ENCODE measurements at places on chromosomes 12 and 14.

GRCh38 chr12:79527473-79527872 is 163.3 kb downstream of the PAWR start:
- no peak for DNase-seq

DNA sequence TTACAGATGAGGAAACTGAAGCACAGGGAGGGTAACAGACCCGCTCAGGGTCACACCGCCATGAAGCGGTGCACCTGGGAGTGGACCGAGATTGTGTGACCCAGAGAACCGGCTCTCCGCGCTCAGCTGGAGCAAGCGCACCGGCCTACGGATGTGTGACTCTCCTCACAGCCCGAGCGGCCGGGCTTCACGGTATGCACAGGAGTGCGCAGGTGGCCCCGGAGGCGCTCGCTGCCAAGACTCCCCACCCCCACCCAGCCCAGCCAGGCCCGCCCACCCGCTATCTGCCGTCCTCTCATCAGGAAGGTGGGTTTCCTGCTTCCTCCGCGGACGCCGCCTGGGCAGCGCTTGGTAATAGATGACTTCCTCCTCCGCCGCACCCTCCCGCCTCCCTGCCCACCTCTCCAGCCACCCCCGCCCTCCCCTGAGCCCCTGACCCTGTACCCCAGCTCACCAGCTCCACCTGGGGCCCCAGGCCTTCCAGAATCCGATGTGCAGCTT is 110.7 kb downstream of the NCOR2 start:
- DNase-seq = no peak

- DNase-seq = no peak
Observed at GRCh38 chr12:13425766-13426165, 229.2 kb downstream of the EMP1 start.

GRCh38 chr12:131939007-131939406 is 9.9 kb downstream of the PUS1 start:
- no peak for DNase-seq

GRCh38 chr12:87511371-87511770 is 517.8 kb downstream of the C12orf50 start:
- DNase-seq = no peak

GRCh38 chr14:58794993-58795762 is 157.4 kb downstream of the DACT1 start:
- DNase-seq = no peak

DNA sequence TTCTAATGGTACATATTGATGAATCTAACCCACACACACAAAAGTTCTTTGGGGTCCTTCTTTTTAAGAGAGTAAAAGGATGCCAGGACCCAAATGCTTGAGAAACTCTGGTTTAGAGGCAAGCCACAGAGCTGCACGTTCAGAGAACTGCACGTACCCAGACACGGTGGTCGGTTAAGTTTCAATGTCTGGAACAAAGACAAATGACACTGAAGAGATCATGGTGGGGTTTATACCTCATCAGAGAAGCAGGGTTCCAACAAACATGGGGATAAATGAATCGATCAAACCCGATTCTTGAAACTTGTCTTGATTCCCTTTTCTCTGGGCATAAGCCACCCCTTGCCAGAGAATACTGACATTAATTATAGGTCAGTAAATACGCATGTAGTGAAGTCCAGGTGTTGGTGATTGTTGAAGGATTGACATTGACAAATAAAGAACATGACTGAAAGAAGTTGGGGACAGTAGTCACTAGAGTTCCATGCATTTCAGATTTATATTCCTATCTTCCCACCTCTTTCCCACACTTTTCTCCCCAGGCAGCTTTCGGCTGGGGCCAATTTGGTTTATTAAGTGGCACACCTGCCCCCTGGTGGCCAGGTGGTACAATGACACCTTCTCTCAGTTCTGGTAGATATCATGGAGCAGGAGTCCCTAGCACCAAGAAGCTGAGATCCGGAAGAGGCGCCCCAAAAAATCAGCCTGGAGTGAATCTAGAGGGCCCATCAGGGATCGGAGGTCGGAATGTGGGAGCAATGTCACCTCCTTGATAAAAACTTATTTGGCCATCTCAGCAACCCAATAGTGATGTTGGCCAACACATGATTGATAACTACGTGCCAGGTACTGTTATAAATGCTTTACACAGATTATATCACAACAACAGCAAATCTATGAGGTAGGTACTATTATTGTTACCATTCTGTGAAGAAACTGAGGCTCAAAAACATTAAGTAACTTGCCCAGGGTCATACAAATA is 17.8 kb upstream of the HDAC7 start:
- peak; percentile 71 for DNase-seq

GRCh38 chr12:6778574-6779550 is 6.5 kb downstream of the LAG3 start:
- peak; percentile 81 for DNase-seq

DNA sequence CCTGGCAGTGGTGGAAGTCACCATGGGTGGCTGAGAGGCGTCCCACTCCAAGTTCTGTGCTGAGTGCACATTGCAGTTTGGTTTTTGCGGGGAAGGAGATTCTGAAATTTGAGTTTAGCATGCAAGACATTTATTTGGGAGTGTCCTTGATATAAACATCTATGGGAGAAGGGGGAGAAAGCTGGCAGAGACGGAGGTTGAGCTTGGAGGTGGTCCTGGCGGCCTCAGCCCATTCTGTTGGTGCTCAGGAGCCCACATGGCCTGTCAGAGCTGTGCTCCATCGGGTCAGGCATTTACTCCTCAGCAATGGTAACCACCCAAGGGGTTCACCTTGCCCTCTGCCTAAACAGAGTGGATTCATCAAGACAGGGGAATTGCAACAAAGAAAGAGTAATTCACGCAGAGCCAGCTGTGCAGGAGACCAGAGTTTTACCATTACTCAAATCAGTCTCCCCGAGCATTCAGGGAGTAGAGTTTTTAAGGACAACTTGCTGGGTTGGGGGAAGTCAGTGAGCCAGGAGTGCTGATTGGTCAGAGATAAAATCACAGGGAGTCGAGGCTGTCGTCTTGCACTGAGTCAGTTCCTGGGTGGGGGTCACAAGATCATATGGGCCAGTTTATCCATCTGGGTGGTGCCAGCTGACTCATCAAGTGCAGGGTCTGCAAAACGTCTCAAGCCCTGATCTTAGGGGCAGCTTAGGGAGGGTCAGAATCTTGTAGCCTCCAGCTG is 323.3 kb upstream of the TMEM132C start:
- DNase-seq = no peak

DNA sequence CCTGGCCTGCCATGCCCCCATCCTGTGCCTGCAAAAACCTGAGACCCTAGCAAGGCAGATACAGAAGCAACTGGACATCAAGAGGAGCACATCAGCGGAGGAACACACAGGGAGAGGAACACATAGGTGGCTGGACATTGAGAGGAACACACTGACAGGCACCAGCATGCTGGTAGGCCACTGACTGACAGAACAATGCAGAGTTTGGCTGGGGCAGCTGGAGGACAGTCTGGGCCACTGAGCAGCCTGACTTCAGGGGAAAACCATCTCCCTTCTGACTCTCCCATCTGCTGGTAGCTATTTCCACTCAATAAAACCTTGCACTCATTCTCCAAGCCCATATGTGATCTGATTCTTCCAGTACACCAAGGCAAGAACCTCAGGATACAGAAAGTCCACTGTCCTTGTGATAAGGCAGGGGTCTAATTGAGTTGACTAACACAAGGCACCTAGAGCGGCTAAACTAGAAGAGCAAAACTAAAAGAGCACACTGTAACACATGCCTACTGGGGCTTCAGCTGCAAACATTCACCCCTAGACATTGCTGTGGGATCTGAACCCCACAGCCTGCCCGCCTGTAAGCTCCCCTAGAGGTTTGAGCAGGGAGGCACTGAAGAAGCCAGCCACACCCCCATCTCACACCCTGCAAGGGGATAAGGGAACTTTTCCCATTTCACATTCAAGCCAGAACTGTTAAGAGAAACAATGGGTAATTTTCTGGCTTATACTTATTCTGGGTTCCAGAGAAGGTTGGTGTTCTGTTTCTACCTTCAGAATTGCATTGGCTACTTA is 22.1 kb downstream of the CLECL1 start:
- no peak for DNase-seq

- DNase-seq = no peak
Observed at GRCh38 chr14:63800083-63800482, 52.7 kb upstream of the SYNE2 start.

GRCh38 chr12:65306366-65307168 is 28.1 kb downstream of the MSRB3 start:
- no peak for DNase-seq

DNA sequence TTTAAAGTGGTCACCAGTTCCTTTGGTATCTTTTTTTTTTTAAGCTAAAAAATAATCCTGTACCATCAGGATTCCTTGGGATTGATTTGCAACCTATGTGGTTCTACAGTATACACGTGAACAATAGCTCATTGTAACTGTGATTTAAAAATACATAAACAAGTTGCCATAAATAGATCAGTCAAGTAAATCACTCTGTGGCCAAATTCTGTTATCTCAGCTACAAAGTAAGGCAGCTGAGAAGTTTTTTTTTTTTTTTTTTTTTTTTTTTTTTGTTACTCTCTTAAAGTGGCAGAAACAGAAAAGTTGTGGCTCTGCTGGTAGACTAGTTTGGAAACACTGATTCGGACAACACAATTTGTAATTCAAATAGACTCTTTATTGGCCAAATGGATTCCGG is 104.5 kb downstream of the PRICKLE1 start:
- no peak for DNase-seq

DNA sequence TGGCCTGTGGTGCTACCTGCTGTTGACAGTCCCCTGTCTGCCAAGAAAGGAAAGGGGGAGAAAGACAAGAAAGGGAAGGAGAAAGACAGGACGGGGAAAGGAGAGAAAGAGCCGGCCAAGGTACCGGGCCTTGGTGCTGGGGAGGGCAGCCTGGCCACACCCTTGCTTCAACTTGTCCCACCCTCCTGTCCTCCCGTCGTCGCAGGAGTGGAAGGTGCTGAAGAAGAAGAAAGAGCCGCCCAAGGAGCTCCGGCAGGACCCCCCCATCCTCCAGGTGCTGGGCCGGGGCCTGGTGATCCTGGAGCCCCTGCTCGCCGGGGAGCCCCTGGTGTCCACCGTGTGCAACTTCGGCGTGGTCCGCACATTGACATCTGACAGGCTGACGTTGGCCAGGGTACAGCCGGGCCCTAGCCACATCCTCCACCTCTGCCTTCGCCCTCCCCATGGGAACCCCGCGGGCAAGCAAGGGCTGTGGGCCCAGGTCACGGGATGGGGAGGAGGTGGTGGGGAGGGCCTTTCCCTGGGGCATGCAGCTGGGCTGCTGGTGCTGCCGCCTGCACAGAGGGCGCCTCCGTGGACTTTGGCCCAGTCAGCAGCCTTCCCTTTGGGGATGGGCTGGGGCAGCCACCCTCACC is 2.9 kb upstream of the B3GNT4 start:
- DNase-seq = no peak

DNA sequence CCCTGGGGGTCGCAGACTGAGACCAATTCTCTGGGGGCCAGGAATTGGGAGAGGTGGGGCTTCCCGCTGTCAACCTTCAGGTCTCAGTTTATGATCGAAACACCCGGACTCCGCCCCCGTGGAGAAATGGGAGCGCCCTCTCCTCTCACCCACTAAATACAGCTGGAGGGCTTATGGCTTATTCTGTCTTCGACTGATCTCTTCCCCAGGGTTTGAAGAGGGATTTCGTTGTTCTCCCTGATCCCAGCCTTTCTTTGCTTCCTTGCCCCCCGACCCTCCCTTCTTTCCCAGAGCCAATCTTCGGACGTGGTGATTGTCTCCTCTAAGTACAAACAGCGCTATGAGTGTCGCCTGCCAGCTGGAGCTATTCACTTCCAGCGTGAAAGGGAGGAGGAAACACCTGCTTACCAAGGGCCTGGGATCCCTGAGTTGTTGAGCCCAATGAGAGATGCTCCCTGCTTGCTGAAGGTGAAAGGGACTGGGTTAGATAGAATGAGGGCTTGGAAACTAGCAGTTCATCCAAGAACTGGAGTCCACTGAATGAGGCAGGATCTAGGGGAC is 607 bp downstream of the OS9 start:
- DNase-seq = no peak

DNA sequence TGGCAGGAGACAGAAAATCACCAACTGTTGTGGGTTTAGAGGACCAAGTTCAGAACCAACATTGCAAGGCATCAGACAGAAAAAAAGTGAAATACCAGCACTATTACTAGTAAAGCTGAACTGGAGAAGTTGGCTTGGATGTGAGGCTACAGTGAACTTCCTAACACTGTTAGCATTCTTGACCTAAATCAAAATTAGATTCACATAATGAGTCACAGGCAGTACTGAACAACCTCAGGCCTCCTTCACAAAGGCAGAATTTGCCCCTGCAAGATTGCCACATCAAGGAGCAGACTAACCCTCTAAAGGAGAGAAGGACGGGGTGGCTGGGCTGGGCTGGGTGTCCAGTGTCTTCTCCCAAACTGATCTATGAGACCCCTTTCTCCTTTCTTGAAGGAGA is 539.7 kb downstream of the SNAPC1 start:
- DNase-seq = no peak

- no peak for DNase-seq
Observed at GRCh38 chr12:6068227-6068626, 56.2 kb downstream of the VWF start.

- DNase-seq = no peak
Observed at GRCh38 chr12:17642340-17642650, 447.7 kb downstream of the RERGL start.

GRCh38 chr14:74952697-74953484 is 2.5 kb downstream of the PGF start:
- DNase-seq = no peak

GRCh38 chr12:11685316-11685715 is 35.8 kb downstream of the ETV6 start:
- DNase-seq = no peak

GRCh38 chr14:94675036-94675435 is 62.8 kb downstream of the SERPINA3 start:
- DNase-seq = no peak

Data from NCI-H1092 (cell line).